NCI-H226 (cell line): ENCODE measurements at places on chromosomes 11 and 22.

DNA sequence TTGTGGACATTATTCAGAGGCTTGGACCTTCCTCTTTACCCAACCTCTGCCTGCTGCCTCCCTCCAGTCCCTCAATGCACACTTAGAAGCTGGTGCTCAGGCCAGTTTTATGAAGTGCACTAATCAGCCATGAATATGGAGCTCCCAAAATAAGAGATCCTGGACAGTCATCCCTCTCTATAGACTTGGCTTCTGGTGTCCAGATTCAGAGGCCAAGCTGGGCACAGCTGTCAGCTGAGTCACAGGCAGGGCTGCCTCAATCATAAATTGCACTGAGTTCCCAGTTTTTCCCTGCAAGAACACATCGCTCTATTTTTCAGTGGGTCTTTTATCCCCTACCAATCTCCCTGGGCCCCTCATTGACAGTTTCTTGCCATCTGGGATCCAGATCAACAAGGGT, 161.7 kb upstream of the CADM1 start:
- no peak for DNase-seq

GRCh38 chr11:43197379-43197778, 114.4 kb upstream of the API5 start:
- DNase-seq, result no peak

- no peak for DNase-seq
These were observed 78.2 kb downstream of the FAM76B start for GRCh38 chr11:95711162-95711944.

- no peak for DNase-seq
These were observed 480.3 kb downstream of the BRD1 start for GRCh38 chr22:49347376-49347775.

DNA sequence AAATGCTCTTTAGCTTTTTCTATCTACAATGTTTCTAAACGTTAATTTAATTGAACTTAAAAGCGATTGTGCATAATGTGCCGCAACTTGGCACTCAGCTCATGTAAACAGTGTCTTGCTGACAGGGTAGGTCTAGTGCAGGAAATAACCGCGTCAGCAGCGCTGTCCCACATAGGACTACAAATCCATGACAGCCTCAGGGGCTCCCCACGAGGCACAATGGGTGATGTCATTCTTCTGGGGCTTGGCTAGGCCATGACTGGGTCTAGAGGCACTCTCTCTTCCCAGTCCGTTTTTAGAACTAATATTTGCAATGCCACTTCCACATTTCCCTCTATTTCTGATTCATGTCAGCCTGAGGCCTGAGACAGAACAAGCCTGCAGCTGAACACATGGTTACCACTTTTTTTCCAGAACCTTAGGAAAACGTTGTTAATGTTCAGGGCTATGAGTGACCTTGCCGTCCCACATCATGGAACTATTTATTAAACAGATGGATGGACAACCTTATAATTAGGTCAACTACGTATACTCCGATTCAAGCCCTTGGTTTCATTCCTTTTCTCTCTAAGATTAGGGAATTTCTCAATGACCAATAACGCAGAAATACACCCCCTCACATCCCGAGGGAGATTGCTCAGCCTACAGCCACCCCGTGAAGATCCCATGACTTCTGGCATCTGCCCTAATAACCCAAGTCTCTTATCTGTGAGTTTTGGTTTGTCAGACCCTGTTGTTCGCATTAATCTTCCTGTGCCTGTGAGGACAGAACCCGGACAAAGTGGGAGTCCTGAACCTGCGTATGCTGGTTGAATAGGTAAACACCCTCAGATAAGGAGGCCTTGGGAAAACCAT, 19.4 kb upstream of the SNX32 start:
- DNase-seq, result no peak
